ENCODE measurements at places on chromosomes 4 and X. TPM values are rescaled to one million over a fixed set of nuclear protein-coding genes. Genes with fewer than 3 reads are reported as not detected.

DNA sequence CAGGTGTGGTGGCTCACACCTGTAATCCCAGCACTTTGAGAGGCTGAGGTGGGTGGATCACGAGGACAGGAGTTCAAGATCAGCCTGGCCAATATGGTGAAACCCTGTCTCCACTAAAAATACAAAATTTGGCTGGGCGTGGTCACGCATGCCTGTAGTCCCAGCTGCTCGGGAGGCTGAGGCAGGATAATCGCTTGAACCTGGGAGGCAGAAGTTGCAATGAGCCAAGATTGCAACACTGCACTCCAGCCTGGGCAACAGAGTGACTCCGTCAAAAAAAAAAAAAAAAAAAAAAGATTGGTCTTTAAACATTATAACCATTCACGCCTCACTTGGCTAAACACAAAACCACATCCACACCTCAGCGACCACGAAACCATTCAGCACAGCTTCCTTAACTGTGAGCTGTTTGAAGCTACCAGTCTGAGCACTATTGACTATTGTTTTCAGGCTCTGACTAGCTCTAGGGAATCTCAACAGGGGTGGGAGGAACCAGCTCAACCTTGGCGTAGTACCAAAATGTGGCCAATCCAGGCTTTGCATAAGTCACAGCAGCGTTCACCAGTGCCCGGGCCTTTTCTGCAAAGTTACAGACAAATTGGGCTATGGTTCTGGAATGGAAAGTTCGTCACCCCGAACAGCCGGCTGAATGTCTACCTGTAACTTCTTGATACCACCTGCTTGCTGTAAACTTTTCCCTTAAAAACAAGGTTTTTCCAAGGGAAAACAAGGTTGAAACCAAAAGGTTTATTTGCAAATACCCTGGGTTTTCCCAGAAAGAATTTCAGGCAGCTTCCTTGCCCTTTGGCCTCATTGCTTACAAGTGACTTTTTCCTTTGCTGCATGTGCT, 73.6 kb upstream of the DHX15 start:
- peaks cover under 1% of the 10 kb centered on the region for H3K27me3 ChIP-seq
- peak; percentile 97 for DNase-seq
- H3K4me1 ChIP-seq, result no peaks in the 10 kb centered on the region
- no peaks in the 10 kb centered on the region for H3K36me3 ChIP-seq
- H3K4me3 ChIP-seq, result no peak overlapping the region

DNA sequence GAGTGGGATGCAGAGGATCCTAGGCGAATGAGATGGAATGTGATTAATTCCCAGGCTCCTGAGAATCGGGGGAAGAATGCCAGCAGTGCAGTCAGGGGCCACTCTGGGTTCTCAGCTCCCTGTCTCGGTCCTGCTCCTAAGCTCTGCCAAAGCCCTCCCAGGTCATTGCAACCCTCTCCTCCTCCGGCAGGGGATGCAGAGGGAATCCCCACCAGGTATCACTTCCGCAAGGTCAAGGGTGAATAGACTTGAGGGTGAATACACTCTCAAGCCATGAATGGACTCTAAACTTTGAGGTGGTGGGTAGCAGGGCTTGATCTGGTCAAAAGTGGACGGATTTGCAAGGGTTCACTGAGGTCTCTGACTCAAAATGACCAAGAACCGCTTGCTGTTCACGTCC, 139.3 kb upstream of the MXRA5 start:
- no peak for DNase-seq
- no peaks in the 10 kb centered on the region for H3K27me3 ChIP-seq
- H3K4me1 ChIP-seq, result no peaks in the 10 kb centered on the region
- no peaks in the 10 kb centered on the region for H3K36me3 ChIP-seq
- H3K27ac ChIP-seq, result no peak overlapping the region

- H3K4me3 ChIP-seq, result no peak overlapping the region
- peak; percentile 76 for DNase-seq
- no peak overlapping the region for H3K27ac ChIP-seq
- H3K4me1 ChIP-seq, result no peaks in the 10 kb centered on the region
- H3K27me3 ChIP-seq, result no peaks in the 10 kb centered on the region
These were observed 5.6 kb downstream of the PNCK start for GRCh38 chrX:153667956-153668396.

DNA sequence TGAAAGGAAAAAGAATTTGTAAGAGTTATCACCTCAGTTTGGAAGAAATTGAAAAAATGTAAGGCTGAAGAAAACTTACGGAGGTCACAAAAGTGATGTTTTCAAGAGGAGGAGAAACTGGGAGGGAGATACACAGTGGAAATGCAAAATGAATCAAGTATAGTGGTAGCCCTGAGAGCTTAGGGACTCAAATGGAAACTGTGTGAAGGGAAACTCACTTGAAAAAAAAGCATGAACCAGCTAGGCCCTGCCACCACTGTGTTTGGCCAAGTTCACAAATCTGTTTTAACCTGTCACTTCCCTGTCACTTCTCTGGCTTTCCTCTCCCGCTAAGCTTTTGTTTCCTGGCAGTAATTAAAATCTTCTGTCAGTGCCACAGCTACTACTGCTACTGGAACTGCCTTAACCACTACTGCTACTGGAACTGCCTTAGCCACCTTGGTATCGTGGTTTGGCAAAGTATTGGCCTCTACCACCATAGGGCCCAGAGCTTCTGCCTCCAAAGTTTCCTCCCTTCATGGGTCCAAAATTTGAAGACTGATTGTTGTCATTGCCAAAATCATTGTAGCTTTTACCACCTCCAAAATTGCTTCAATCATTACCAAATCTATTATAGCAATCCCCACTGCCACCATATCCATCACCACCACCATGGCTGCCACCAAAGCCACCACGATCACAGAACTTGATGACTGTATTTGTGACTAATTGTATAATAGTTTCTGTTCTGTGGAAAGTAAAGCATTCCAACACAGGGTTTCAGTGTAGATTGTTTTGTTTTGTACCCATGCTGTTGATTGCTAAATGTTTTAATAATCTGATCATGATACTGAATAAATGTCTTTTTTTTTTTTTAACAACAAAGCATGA, 41.5 kb downstream of the SMARCA5 start:
- no peaks in the 10 kb centered on the region for H3K4me1 ChIP-seq
- DNase-seq, result no peak
- no peak overlapping the region for H3K27ac ChIP-seq
- H3K36me3 ChIP-seq, result no peaks in the 10 kb centered on the region

GRCh38 chrX:94751611-94752010, 1077.6 kb downstream of the FAM133A start:
- no peak for DNase-seq
- no peaks in the 10 kb centered on the region for H3K27me3 ChIP-seq
- no peak overlapping the region for H3K4me3 ChIP-seq
- H3K27ac ChIP-seq, result no peak overlapping the region
- no peaks in the 10 kb centered on the region for H3K4me1 ChIP-seq

DNA sequence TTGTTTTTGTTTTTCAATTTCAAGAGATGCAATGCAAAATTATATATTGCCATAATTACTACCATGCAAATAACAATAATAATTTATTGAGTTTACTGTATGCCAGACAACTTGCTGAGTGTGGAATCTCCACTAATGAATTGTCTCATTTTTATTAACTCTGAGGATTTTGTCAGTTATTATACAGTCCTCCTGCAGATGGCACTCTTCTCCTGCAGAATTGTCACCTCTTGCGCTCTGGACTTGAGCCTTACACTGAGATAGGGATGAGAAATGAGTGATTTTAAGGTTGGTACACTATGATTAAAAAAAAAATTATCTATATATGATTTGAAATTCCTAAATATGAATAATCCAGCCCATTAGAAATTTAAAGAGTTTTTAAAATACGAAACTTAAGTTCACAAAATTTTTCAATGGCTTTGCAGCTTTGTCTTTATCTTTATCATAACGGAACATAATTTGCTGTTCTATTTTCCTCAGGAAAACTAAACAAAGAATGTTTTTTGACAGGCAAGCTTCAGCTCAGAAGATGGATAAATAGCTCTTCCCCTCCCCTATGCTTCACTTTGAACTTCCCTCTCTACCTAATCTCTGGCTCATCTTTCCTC, 12.7 kb upstream of the PAQR3 start:
- H3K4me1 ChIP-seq, result no peaks in the 10 kb centered on the region
- H3K27me3 ChIP-seq, result peaks cover 5% of the 10 kb centered on the region
- no peak overlapping the region for H3K27ac ChIP-seq
- no peaks in the 10 kb centered on the region for H3K36me3 ChIP-seq
- peak; percentile 60 for DNase-seq
- no peak overlapping the region for H3K4me3 ChIP-seq

Gene SRPX2
- 18.2 TPM for total RNA-seq

Gene TSPAN7
- total RNA-seq, result not detected

Gene FDCSP
- total RNA-seq, result not detected
